Body of pancreas (tissue), 4 donors: ENCODE measurements at places on chromosomes 13 and 19.

GRCh38 chr13:98959291-98959690, 18.6 kb downstream of the DOCK9 start:
- no peak for DNase-seq

GRCh38 chr19:19594381-19594780, 24.1 kb downstream of the PBX4 start:
- DNase-seq: no peak

GRCh38 chr13:48176781-48177180, 56.2 kb upstream of the ITM2B start:
- no peak for DNase-seq

- DNase-seq: peak; percentile 41
Measured at GRCh38 chr19:12838182-12838885, at the start of gene MAST1. MAST1 (plus strand) TSS chr19:12838515; CDS start chr19:12838573, 58 bp downstream.

DNA sequence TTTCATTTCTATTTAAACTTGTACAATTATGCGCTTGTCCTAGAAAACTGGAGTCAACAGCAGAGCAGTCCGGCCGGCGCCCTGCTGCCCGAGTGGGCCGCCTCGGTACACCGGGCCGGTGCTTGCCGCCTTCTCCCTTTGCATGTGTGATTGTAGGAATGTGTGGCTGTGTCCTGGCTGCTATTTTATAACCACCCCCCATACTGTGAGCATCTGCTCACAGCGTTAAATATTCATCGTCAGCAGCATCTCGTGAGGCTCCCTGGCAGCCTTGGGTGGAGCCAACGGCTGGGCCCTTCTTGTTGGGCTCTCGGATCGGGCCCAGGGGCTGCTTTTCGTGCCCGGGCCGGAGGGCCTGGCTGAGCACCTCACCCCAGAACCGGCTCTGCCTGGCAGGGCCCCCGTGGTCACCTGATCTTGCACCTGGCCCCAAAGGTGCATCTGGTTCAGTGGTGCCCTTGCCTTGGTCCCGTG, 10.6 kb downstream of the PIAS4 start:
- DNase-seq: no peak

DNA sequence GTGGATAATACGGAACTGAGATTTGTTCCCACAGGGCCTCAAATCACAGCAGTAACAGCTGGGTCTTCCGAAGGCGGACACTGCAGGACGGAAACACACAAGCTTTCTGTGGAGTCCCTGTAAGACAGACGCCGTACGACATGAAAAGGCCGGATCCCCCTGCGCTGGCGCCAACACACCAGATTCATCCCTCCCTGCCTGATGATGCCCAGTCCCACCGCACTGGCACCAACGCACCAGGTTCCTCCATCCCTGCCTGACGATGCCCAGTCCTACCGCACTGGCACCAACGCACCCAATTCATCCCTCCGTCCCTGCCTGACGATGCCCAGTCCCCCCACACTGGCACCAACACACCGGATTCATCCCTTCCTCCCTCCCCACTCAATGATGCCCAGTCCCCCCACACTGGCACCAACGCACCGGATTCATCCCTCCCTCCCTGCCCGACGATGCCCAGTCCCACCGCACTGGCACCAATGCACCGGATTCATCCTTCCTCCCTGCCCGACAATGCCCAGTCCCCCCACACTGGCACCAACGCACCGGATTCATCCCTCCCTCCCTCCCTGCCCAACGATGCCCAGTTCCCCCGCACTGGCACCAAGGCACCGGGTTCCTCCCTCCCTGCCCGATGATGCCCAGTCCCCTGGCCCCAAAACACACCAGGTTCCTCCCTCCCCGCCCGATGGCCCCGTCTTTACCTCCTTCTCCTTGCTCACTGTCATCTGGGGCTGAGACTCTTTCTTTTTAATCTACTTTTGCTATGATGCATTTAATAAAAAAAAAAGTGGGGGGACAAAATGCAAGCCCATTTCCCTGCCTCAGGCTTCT, 55.1 kb downstream of the RASA3 start:
- DNase-seq: no peak

- no peak for DNase-seq
Measured at GRCh38 chr13:100045355-100045754, 43.5 kb upstream of the PCCA start.

DNA sequence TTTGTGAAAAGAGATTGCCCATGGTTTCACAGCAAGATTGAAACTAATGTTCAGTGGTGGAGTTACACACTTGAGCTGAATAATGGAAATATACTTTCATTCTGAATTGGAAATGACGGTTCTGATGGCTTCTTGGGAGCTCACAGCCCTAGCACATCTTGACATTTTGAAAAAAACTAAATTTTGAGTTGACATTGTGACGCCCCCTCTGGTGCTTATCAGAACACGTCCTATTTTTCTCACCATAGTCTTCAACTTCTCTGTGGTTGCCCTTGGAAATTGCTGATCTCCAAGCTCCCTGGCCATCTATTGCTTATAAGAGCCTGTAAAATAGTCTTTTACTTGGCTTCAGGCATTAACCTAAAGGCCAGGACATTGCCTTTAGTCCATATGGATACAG, 202.1 kb downstream of the OXGR1 start:
- DNase-seq: no peak

DNA sequence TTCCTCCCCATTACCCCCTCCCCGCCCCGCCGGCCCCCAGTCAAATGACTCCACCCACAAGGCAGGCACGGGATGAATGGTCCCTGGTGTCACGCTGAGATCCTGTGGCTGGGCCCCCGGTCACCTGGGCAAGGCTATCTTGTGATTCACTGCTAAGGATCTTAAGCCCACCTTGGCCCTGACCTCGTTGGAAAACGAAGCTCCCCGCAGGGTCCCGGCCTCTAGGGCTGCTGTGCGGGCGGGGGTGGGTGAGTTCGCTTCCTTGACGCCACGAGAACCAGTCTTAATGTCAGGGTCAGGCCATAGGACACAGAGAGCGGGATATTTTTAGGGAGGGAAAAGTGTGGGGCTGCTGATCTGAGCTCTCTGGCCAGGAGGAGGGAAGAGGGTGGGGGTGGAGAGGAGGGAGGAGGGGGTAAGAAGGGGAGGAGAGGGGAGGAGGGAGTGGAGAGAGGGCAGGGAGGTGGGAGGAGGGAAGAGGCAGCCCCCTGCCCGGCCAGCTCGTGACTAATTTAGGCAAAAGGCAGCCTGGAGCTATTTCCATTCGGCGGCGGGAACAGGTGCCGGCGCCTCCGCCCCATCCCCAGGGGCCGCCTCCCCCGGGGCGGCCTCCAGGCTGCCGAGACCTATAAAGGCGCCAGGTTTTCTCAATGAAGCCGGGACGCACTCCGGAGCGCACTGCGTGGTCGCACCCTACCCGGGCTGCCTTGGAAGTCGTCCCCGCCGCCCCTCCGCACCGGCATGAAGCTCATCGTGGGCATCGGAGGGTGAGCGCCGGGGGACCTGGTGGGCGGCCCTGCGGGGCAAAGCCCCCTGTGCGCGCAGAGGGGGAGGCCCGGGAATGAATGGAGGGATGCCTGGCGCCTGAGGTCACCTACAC, at the start of gene NMRK2:
TSS of gene NMRK2 (plus strand) at position 139 of the 880 bp plus-strand sequence. CDS start at position 742, 603 bp downstream.
- no peak for DNase-seq

DNA sequence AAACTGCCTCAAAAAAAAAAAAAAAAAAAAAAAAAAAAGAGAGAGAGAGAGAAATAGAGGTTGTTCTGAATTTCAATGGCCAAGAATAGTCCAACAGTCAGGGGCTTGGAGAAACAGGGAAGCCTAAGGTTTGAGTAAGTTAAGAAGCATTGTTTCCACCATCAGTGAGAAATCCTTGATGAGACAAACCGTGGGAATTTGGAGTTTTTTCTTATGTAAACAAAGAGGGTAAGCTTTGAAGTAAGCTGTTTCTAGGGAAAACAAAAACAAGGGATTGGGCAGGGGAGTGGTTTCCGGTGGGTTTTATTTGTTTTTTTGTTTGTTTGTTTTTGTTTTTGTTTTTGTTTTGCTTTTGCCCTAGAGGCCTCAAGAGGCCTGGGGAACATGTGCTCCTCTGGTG, 11.2 kb upstream of the ERVV-1 start:
- DNase-seq: no peak

- DNase-seq: no peak
Measured at GRCh38 chr19:32397671-32398101, 7.9 kb upstream of the DPY19L3 start.

DNA sequence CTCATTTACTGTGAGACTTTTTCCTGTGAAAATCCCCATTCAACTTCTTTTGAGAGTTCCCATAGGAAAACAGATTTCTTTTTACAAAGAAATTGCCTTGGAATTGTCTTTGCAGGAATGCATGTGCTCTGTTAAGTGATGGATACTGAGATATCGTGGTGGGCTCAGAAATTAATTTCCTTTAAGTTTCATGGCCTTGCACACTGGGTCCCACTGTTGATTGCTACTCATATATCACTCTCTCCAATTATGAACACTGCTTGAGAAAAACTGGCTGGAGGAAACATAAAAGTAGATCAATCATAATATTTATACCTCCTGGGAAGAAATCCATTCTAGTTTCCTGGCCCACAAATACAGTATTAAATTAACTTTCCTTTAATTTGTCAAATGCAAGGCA, 131.3 kb downstream of the OXGR1 start:
- DNase-seq: no peak

GRCh38 chr13:111539791-111540446, 219.5 kb downstream of the TEX29 start:
- no peak for DNase-seq
